ENCODE measurements at places on chromosomes 2 and 18.

GRCh38 chr18:58303363-58303762 is 259.3 kb downstream of the NEDD4L start:
- no peak for DNase-seq

DNA sequence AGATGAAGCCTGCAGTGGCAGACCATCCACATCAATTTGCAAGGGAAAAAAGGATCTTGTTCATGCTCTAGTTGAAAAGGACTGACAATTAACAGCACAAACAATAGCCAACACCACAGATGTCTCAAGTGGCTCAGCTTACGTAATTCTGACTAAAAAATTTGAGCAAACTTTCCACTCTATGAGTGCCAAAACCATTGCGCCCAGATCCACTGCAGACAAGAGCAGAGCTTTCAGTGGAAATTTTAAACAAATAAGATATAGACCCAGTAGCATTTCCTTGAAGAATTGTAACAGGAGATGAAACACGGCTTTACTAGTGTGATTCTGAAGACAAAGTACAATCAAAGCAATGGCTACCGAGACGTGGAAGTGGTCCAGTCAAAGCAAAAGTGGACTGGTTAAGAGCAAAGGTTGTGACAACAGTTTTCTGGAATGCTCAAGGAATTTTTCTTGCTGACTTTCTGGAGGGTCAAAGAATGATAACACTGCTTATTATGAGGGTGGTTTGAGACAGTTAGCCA is 12.0 kb upstream of the ZNF396 start:
- no peak for DNase-seq

DNA sequence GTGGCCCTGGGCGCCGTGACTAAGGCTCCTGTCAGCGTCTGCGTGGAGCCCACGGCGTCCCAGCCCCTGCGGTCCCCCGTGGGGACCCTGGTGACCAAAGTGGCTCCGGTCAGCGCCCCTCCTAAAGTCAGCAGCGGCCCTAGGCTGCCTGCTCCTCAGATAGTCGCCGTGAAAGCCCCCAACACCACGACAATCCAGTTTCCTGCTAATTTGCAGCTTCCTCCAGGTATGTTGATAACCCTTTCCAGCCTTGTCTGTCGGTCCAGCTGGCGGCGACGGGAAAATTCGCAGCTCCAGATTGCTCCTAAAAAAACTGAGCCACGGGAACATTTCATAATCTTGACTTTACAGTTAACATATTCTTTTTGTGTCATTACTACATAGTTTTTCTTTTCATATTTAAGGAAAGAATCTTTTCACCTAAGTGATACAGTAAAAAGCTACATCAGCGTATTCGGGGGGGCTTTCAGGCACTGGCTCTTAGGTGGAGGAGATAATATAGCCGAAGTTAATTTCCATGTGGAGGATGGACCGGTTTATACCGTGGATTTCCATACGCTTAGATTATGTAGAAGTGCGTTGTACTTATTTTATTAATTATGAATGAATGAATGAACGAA is 916 bp downstream of the TAF4B start:
- peak; percentile 14 for DNase-seq

GRCh38 chr18:35441857-35442595 is 55.7 kb downstream of the INO80C start:
- DNase-seq = no peak

GRCh38 chr2:218898109-218898878 is 17.6 kb downstream of the WNT10A start:
- DNase-seq = peak; percentile 64

DNA sequence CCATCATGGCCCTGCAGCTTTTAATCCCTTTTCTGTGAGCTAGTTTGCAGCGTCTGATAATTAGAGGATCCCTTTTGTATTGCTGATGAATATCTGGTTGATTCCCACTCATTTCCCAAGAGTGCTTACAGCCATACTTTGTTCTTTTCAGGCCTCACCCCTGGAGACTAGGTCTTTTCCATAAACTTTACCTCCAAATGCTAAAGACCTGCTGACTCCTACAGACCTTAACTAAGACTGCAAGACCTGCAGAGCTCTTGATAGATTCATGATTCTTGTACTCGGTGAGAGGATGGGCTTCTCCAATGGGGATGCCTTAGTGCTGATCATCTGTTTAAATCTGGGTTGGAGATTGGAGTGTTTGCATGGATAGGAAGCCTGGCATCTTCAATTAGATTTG is 33.1 kb upstream of the DYNAP start:
- no peak for DNase-seq

GRCh38 chr2:163970058-163970813 is 234.4 kb upstream of the FIGN start:
- DNase-seq = peak; percentile 26

GRCh38 chr18:77132369-77133050 is at the start of gene MBP:
TSS of gene MBP (minus strand) at chr18:77132783. CDS start at chr18:77105261, 27,522 bp downstream.
- peak; percentile 34 for DNase-seq

- DNase-seq = no peak
These were observed 1.4 kb upstream of the BCL2 start for GRCh38 chr18:63320975-63321265.

- no peak for DNase-seq
These were observed 519.8 kb upstream of the MYT1L start for GRCh38 chr2:2850859-2851258.

All from hindlimb muscle (tissue), 1 donor.